ENCODE measurements at places on chromosomes 4 and X.

DNA sequence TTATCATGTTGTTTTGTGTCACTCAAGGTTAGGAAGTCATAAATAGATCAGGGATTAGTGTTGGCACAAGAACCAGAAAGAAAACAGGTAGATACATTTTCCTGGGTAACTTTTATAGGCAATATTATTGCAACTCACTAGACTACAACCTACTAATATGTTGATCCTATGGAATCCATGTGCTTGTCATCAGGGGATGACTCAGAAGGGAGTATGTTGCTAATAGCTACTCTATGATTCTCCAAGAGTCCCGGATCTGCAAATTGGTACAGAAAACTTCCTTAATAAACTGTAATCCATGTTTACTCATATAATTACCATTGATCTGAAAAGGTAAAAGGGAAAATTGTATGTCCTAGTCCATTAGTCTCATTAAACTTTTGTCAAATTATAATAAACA is 11.7 kb upstream of the GNRHR start:
- no peak for DNase-seq

- no peak for DNase-seq
Measured at GRCh38 chrX:67613366-67613765, 69.5 kb downstream of the AR start.

DNA sequence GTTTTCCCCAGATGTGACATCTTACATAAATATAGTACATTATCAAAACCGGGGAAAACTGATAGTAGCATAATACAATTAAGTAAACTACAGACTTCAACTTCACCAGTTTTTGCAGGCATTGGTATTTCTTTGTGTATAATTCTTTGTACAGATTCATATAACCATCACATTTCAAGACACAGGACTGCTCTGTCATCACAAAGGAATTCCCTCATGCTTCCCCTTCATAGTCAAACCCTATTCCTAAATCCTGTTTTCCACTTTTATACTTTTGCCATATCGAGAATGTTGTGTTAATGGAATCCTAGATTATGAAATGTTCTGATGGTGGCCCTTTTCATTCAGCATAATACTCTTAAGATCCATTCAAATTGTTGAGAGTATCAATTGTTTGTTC is 36.0 kb downstream of the STIM2 start:
- no peak for DNase-seq

- DNase-seq: peak; percentile 11
Measured at GRCh38 chr4:2797545-2798305, 4.8 kb downstream of the SH3BP2 start.

- DNase-seq: no peak
Measured at GRCh38 chrX:14496674-14497073, 32.7 kb upstream of the GLRA2 start.

DNA sequence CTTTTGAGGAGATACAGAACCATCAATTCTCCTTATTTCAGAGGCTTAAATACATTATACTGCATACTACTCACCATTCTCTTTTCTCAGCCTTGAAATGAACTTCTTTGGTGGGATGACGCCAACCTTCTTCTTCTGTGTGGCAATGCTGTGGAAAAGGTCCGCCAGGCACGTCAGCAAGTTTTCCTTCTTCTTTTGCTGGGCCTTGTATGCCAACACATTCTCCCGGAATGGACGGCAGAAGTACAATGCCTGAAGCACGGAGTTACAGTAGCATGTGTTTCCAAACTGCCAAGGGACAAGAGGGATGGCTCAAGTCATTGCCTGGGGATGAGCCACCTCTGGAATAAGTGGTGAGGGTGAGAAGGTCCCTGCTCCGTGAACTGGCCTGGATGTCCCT is 31.2 kb downstream of the USP46 start:
- no peak for DNase-seq

GRCh38 chr4:76745240-76745639 is 152.7 kb downstream of the SOWAHB start:
- DNase-seq: no peak

DNA sequence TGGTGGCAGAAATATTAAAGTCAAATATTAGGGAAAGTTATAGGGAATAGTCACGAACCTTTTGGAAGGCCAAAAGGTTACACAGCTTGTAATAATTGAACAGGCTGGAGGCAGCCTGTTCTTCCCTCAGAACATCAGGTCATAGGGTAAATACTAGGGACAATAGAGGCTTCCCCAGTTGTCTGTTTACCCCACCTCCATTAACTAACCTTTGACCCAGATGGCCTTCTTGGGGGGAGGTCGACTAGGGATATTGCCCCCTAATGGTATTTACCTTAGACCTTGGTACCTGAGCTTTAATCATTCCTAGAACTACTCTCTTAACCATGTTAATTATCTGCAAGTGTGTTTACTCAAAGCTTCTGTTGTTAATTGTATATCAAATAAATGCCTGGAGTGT is 26.0 kb downstream of the C4orf17 start:
- DNase-seq: no peak

DNA sequence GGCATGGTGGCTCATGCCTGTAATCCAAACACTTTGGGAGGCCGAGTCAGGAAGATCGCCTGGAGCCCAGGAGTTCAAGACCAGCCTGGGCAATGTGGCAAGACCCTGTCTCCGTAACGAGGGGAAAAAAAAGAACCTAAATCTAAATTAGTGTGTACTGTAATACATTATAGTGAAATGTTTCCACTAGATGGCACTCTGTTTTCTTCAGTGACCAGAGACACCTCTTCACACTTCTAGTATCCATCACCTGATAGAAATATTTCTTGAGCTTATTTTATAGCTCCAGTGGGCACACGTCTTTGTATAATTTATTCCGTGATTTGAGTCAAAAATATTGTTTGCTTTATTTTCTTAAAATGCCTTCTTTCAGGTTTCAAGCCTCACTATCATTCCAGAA is 600.9 kb upstream of the DIPK2B start:
- DNase-seq: no peak

DNA sequence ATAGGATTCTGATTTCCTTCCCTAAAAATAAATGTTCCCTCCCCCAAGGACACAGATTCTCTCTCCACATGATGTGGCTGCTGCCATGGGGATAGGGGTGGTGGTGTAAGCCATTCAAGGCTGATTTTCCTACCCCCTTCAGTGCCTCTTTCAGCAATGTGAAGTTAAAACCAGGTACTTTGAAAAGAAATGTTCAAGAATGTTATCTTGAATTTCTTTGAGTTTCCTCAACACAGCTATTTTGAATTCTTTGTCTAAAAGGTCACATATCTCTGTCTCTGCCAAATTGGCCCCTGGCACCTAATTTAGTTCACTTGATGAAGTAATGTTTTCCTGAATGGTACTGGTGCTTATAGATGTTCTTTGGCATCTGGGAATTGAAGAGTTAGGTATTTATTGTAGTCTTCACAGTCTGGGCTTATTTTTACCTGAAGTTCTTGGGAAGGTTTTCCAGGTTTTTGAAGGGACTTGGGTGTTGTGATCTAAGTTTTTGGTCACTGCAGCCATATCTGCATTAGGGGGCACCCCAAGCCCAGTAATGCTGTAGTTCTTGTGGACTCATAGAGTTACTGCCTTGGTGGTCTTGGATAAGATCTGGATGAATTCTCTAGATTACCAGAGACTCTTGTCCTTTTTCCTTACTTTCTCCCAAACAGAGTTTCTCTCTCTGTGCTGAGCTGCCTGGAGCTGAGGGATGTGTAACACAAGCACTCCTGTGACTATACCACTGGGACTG is 7.6 kb upstream of the DIPK2B start:
- no peak for DNase-seq

DNA sequence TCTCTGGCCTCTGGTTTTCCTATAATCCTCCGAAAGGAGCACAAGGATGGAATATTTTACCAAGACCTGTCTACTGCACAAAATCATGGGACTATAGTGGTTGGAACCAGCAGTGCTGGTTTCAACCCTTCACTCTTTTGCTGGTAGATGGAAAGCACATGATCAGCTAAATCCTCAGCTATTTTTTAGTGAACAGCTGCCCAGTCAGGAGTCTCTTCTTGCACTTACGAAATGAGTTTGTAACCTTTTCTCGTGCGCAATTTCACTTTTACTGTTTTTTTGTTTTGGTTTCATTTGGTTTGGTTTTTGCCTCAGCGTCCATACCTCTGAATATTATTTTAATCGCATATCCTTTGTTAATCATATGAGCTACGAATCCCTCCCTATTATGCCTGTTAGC is 418.5 kb upstream of the CPEB2 start:
- no peak for DNase-seq

DNA sequence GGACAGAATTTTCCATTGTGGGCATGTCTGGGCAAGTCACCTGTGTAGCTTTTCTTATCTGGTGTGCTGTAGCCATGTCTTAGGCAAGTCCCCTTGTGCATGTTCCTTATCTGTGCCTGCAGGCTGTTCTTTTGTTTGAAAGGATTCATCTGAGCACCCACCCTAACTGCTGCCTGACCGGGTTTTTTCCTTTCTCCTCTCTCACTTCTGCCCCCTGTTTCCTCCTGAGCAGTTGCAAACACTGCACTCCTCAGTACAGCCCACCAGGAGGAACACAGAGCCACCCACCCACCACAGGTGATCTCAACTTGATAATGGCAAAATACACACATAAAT is 29.2 kb upstream of the IL9R start:
- no peak for DNase-seq

- no peak for DNase-seq
Measured at GRCh38 chr4:5124876-5125275, 73.6 kb downstream of the STK32B start.

All from tibial nerve (tissue), 4 donors.